ENCODE measurements at places on chromosomes 11 and 22.

GRCh38 chr11:105045676-105046296, 651 bp upstream of the CARD16 start:
- no peak for DNase-seq

GRCh38 chr11:64285885-64286800, 495 bp downstream of the GPR137 start:
- peak; percentile 23 for DNase-seq

DNA sequence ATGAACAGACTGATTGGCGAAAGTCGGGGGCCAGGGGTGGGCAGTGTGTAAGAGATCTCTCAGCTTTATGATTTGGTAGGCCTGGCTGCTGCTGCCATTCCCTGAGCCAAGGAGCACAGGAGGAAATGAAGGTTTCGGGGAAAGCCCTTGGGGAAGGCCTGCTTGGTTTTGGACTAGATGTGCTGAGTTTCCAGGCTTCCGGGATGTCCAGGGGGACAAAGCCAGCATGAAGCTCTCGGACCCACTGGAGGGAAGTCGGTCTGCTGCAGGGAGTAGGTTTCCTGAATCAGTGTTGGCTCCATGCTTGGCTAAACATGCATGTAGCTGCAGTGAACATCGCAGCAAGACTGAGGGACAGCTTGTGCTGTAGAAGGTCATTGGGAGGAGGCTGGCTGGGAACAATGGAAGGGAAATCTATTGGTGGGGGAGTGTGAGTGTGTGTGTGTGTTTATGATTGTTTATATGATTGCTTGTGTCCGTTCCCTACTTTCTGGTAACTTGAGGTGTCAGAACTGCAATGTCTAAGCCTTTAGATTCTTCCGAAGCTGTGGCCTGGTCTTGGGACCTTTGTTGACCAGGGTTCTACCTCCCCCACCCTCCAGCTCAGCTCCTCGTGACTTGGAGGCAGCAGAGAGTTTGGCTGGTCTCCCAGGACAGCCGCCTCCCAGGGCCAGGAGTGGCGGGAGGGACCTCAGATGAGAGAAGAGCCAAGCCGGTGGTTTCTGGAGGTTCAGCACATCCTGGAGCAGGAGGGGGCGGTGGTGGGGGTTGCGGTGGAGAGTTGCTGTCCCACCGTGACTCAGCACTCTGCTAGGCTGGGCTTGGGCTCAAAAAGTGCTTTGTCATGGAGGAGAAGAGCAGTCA, 4.0 kb upstream of the FTH1 start:
- peak; percentile 52 for DNase-seq

- DNase-seq = no peak
These were observed 117.4 kb downstream of the SGSM3 start for GRCh38 chr22:40487663-40488249.

GRCh38 chr11:36441610-36442208, 68.4 kb downstream of the TRAF6 start:
- DNase-seq = no peak

DNA sequence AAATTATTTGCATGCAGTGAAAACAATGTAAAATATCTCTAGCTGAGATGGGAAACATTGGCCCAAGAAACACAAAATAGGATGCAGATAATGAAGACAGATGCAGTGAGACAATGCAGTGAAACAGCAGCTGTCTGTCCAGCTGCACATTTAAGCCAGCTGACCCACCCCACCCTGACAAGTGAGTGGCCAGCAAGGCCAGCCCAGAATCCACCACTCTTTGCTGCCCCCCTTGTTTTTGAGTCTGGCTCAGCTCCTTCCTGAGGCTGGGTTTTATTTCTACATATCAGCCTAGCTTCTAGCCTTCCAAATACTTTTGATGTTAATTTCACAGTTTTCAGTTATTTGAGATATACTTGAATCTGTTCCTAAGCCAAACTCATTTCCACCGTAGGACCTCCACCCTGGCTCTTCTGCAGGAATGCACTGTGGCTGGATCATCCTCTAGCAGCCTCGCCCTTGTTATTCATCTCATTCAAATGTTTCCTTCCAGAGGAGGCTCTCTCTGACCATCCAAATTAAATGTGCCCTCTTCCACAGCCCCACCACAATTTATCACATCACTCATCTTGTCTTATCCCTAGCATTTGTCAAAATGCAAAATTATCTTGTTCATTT, 154.1 kb upstream of the POU2AF2 start:
- no peak for DNase-seq

DNA sequence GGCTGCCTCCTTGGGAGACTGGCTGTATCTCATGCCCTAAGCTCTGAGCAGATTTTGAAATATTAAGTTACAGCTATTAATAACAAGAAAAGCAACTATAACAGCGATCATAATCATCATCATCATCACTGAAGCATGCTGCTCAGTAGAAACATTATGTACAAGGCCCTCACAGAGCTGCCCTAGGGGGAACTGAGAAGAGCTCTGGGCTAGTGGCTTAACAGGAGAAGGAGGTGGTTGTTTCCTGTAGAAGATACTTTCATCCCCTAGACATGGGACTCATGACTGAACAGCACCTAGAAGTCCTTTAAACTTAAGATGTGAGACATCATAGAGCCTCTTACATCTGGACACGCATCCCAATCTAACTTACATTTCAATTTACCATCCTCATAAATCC, 332.8 kb upstream of the PLET1 start:
- DNase-seq = no peak

- no peak for DNase-seq
These were observed 38.1 kb downstream of the MB start for GRCh38 chr22:35578836-35579575.

- DNase-seq = no peak
These were observed 18.7 kb upstream of the IGSF9B start for GRCh38 chr11:133975488-133975849.

- DNase-seq = no peak
These were observed 15.6 kb downstream of the APOL4 start for GRCh38 chr22:36185828-36186624.

DNA sequence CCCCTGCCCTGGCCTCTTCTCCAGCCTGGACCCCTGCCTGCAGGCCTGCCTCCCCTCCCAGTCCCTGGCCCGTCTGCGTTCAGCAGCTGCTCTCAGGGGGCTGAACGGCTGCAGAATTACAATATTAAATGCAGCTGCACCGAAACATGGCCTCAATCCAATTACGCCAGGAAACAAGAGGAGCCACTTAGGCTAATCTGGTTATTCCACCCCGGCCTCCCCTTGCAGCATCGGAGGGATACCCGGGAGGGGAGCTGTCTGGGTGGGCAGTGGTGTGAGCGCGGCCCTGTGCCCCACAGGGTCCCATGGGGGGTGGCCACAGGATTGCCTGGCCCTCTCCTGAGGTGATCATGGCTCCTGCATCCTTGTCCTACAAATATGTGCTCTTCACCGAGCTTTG, 42.6 kb downstream of the FLRT1 start:
- DNase-seq = no peak

DNA sequence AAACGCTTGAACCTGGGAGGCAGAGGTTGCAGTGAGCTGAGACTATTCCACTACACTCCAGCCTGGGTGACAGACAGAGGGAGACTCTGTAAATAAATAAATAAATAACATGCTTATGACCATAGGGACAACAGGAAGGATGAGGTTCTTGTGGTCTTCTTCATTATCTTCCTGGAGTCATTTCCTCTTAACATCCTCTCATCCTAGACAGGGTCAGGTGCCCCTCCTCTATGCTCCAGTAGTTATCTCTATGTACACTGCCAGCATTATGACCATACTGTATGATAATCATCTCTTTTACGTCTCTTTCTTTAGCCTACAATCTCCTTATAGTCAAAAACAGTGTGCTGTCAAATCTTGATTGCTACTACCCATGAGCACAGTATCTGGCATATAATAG, 17.7 kb downstream of the RAB30 start:
- DNase-seq = no peak

GRCh38 chr11:96012086-96012824, 88.3 kb upstream of the MTMR2 start:
- peak; percentile 69 for DNase-seq

DNA sequence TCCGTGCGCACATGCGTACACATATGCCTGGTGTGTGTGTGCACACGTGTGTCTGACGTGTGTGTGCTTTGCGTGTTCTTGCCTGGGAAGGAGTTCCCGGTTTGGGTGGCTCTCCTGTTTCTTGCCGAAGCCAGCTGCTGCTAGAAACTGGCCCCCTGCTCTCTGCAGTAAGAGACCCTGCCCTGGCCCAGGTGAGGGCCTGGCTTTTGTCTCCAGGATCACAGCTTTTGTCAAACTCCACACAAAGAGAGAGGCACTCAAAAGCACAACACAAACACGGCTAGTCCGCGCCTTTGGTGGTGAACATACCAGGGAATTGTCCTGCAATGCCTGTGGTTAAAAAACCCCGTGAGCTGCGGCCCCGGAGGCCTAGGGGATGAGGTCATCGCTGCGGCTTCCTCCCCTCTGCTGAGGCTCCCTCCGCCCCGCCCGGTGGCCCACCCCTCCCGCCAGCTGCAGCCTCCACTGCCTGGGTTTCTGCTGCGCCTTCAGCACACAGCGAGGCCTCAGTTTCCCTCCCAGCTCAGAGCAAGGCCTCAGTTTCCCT, 88.9 kb downstream of the KCNQ1 start:
- DNase-seq = peak; percentile 64

DNA sequence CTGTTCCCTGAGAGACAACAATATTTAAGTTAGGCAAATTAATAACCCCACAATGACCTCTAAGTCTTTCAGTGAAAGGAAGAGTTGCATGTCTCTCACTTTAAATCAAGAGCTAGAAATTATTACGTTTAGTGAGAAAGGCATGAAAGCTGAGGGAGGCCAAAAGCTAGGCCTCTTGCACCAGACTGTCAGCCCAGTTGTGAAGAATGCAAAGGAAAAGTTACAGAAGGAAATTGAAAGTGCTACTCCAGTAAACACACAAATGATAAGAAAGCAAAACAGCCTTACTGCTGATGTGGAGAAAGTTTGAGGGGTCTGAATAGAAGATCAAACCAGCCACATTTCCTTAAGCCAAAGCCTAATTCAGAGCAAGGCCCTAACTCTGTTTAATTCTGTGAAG, 45.0 kb downstream of the BBOX1 start:
- DNase-seq = no peak

DNA sequence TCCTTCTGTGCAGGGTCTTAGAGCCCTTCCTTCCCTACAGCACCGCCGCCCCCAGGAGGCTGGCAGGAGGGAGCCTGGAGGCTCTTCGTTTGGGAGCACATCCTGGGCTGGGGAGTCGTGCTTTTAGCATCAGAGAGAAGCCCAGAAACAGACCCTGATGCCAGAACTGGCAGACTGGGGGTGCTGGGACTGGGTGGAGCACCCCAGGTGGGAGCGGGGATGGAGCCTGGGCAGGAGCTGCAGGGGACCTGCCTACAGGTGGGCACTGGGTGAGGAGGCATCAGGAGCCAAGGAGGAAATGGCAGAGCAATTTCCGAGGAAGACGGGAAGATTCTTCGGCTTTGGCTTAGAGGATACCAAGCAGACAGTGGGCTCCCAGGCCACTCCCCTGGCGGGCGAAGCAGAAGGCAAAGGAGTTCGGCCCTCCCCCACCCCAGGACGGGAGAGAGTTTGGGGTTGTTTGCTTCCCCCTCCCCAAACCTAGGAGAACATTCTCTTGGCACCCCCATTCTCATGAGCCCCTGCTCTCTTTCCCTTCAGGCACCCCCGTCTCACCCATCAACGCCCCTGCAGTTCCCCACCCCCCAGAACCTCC, 1.1 kb downstream of the SYT7 start:
- no peak for DNase-seq

DNA sequence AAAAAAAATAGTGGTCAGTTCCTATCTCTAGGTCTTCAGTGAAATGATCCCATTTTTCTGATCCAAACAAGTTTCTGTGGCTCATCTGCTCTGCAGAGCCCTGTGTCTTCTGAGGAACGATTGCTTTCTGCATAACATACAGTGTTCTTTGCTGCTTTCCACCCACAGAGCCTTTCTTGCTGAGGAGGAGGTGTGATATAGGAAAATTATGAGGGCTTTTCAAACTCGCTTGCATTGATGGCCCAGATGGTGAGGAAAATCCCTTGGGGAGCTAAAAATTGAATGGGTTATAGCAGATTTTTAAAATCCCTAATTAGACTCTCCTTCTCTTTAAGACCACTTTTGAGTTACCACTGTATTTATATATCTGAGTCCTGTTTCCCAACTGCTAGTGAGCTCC, 31.3 kb downstream of the JAM3 start:
- DNase-seq = no peak

GRCh38 chr11:95337175-95337957, 106.4 kb upstream of the SESN3 start:
- DNase-seq = peak; percentile 35

DNA sequence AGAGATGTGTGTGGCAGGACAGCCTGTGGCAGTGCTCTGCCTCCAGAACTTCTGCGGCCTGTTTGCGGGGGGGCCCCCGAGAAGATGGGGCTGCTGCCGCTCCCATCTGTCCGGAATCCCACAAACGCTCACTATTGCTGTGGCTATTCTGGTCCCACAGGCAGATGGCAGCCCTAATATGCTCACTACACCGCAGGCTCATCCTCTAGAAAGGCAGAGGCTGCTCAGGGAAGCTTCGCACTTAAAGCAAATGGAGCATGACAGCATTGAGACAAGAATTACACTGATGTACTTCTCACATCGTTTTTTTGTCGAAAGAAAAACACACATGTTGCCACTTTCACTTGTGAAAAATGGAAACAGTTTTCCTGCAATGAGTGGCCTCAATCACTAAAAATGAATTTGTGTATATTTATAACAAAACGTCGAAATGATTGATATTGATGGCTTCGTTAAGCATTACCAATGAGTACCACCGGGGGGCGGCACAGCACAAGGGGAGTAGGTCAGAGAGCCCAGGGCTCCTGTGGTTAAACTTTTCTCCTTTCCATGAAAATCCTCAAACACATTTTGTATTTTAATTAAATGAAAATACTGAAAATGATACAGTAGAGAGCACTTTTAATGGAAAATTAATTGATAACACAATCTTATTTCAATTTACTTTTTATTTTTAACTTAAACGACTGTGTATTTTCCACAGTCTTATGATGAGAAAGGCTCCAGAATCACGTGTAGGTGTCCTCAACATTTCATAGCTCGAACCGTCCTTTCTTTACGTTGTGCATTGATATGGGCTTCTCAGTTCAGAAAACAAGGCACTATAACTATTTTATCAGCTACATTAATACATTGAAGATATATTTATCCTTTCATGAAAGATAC, 69.1 kb downstream of the CTTN start:
- DNase-seq = no peak

- DNase-seq = no peak
These were observed 22.3 kb downstream of the VPS37C start for GRCh38 chr11:61138935-61139334.

GRCh38 chr11:87976009-87976408, 199.2 kb downstream of the RAB38 start:
- no peak for DNase-seq
